HepG2 (cell line): ENCODE measurements at places on chromosomes 16 and 17. TPM values are rescaled to one million over a fixed set of nuclear protein-coding genes. Genes with fewer than 3 reads are reported as not detected.

GRCh38 chr17:29126268-29126930, 53.8 kb downstream of the MYO18A start:
- no peak for DNase-seq

DNA sequence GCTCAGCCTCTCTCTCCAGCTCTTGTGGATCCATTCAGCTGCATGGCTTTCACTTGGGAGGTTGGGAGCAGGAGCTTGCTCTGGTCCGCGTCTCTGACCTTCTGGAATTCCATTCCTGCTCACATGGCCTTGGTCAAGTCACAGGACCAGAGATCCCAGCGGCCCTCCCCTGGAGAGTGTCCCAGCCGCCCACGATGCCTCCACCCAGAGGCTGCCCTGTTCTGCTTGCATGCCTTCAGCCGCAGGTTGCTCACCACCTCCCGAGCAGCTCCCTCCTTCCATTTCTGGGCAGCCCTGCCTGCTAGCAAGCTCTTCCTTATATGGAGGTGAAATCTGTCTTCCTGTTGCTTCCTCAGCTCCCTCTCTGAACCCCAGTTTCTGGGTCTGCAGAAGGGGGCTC, 32.6 kb downstream of the RAI1 start:
- peak; percentile 61 for DNase-seq

DNA sequence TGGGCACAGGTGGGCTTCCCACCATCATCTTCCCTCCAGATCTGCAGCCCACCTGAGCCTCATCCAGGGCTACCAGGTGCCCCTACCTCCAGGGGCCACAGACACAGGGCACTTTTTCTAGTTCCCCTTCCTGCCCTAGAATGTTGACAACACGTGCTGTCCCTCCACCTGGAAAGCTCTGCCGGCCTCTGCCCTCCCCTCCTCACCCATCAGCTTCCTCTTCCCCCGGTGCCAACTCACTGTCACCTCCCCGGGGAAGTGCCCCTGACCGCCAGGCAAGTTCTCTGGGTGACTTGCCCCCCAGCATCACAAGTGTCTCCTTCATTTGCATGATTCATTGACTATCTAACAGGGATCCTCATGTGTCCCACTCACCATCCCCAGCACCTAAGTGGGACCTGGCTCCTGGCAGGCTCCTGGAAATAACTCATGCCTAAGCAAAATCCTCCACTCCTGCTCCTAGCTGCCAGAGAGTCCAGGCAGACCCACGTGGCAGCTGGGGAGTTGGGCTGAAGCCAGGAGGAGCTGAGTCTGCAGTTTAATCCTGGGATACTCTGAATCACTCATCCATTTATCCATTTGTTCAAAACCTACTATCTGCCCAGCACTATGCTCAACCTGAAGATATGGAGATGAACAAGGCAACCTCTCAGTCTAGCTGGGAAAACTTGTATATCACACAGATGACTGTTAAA, 304.4 kb downstream of the FOXL1 start:
- no peak for DNase-seq

DNA sequence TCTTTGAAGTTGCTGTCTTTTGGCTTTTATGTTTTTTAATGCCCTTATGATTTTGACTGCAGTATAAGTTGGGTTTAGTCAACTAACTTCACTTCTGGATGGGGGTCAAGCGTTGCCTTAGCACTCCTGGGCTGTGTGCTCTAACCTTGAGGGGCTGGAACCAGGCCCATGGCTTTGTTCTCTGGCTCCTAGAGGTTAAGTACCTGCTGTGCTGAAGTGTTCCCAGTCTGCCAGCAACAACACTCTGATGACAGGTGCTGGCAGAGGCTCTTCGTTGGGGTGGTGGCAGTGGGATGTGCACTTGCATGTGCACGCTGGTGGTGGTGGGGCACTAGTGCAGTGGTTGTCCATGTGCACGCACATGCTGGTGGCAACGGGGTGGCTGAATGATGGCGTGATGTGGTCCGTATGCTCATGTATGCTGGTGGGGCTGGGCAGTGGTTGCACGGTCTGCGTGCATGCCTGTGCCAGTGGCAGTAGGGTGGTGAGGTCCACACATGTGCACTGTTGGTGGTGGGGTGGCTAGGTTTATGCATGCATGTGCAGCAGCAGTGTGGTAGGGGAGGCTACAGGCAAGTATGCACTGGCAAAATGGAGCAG, 447.8 kb upstream of the GOT2 start:
- DNase-seq, result no peak

GRCh38 chr17:31843070-31843745, 15.8 kb downstream of the COPRS start:
- peak; percentile 51 for DNase-seq

DNA sequence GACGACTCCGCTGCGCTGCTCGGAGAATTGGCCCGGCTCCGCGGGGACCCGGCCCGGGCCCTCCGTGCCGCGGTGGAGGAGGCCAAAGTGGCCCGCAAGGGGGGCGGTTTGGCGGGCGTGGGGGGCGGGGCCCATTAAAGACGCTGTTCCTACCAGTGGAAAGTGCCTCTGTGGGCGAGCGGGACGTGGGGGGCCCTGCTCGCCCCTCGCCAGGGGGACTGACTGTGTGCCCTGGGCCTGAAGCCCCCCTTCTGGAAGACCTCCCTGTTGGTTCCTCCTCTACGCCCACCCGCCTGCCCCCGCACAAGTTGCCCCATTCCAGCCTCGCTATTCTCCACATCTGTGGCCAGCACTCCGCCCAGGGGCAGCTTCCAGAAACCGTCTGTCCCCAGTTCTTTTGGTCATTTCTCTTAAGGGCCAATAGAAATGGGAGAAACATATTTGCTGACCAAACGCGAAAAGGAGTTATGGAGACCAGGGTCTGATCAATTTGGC, 1.9 kb upstream of the FGF11 start:
- DNase-seq, result no peak

GRCh38 chr16:58495521-58496331, 4.2 kb upstream of the NDRG4 start:
- DNase-seq, result no peak

DNA sequence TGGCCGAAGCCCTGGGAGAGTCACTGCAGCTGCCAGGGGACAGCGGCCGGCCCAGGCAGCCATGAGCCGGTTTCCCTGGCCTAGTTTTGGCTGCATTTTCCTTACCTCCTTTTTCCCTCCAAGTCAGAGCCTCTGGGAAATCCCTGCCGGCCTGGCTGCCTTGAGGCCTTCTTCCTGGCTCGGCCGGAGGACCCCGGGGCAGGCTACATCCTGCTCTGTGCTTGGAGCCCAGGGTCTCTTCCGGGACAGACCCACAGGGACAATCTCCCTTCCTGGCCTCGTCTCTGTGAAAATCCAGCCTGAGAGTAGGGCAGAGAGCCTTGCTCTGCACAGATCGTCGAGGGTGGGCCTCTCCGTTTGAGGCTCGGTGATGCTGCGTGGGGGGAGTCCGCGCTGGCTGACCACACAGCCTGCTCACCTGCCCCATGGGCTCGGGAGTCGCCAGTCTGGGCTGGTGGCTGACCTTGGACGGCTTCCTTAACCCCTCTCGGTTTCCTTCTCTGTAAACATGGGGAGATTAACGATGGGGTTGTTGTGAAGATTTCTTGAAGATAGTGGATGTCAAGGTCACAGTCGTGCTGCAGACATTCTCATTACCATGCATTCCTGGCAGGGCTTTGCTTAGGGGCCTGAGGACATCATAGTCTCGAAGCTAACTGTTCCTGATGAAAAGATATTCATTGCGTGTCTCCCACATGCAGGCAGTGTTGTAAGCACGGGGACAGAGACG, 34.8 kb upstream of the CIBAR2 start:
- no peak for DNase-seq

GRCh38 chr17:37485938-37486570, 3.6 kb upstream of the DUSP14 start:
- no peak for DNase-seq

DNA sequence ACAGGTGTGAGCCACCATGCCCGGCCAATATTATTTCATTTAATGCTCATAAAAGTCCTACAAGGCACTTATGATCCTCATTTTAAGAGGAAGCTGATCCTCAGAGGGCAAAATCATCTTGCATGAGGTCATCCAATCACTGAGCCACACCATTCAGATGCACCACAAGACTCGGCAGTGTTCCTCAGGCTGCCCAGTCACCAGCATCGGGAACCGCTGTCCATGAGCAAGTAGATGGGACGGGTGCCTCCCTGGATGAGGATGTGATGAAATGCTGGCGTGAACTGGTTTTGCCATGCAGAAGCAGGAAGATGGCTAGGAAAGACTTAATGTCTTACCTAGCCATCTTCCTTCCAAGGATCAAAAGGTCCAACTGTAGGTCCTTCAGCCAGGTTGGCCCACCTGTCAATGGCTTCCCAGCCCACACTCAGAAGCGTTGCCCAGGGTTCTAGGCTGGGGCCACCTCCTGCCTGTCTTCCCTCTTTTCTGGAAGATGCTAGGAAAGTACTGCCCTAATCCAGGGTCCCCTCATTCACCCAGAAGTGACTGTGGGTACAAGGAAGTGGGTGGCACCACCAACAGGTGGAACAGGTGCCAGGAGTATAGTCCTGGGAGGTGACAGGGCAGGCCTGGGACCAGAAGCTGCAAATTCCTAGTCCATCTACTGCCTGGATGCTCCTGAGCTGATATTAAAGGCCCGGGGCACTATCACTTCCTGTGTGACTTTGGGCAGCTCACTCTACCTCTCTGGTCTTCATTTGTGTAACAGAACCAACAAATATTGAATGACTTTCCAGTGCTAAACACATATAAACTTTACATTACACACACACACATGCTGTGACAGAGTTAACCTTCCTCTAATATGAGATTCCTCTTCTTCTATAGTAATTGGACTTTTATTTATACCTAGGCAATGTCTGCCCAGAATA, 32.2 kb upstream of the CRYBA1 start:
- no peak for DNase-seq

DNA sequence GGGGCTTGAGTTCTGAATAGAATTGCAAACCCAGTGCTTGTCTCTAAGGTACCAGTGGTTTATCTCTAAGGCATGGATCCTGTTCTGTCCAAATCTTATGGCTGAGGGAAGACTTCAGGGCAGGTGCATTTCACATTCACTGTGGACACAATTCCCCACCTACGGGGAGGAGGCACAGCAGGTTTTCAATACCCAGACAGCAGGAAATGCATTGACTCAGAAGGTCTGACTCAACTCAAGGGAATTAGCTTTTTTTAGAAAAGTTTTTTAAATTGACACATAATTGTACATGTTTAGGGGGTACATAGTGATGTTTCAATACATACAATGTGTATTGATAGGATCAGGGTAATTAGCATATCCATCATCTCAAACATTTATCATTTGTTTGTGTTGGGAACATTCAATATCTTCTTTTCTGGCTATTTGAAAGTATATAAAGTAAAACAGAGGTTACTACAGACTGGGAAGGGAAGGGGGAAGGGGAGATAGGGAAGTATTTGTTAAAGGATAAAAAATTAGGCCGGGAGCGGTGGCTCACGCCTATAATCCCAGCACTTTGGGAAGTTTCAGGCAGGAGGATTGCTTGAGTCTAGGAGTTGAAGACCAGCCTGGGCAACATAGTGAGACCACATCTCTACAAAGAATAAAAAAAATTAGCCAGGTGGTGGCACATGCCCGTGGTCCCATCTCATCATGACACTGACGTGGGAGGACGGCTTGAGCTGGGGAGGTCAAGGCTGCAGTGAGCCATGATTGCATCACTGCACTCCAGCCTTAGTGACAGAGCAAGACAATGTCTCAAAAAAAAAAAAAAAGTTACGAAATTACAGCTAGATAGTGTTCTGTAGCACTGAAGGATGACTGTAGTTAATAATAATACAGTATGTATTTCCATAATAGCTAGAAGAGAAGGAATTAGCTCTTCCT, 54.9 kb downstream of the RGS9 start:
- peak; percentile 20 for DNase-seq

USP10 gene
- polyA plus RNA-seq, result 114 and 122 TPM in 2 replicates

TBC1D3D gene
- polyA plus RNA-seq, result 1.3 and 3.2 TPM in 2 replicates

DNAI2 gene
- polyA plus RNA-seq, result not detected in 2 replicates

HNF1B gene
- polyA plus RNA-seq, result 4.3 and 5.3 TPM in 2 replicates

AKAP1 gene
- polyA plus RNA-seq, result 131 and 136 TPM in 2 replicates

KRTAP4-1 gene
- not detected in 2 replicates for polyA plus RNA-seq
